ENCODE measurements at places on chromosomes 1 and 21. TPM values are rescaled to one million over a fixed set of nuclear protein-coding genes. Genes with fewer than 3 reads are reported as not detected.

GRCh38 chr1:52190500-52191252, 48.8 kb downstream of the ZFYVE9 start:
- no peak overlapping the region for H3K27ac ChIP-seq
- no peak overlapping the region for H3K4me3 ChIP-seq
- no peak for DNase-seq
- no peaks in the 10 kb centered on the region for H3K36me3 ChIP-seq
- H3K4me1 ChIP-seq = peaks cover 32% of the 10 kb centered on the region

GRCh38 chr1:32538887-32539583, at the start of gene ZBTB8A:
TSS of gene ZBTB8A (plus strand) at chr1:32539427. CDS start at chr1:32592932, 53,505 bp downstream.
- H3K36me3 ChIP-seq = no peaks in the 10 kb centered on the region
- peak within 1 kb of the TSS; percentile 70 for H3K4me3 ChIP-seq
- H3K4me1 ChIP-seq = peaks cover 17% of the 10 kb centered on the region
- peak; percentile 76 for DNase-seq
- H3K27ac ChIP-seq = peak within 1 kb of the TSS; percentile 84

DNA sequence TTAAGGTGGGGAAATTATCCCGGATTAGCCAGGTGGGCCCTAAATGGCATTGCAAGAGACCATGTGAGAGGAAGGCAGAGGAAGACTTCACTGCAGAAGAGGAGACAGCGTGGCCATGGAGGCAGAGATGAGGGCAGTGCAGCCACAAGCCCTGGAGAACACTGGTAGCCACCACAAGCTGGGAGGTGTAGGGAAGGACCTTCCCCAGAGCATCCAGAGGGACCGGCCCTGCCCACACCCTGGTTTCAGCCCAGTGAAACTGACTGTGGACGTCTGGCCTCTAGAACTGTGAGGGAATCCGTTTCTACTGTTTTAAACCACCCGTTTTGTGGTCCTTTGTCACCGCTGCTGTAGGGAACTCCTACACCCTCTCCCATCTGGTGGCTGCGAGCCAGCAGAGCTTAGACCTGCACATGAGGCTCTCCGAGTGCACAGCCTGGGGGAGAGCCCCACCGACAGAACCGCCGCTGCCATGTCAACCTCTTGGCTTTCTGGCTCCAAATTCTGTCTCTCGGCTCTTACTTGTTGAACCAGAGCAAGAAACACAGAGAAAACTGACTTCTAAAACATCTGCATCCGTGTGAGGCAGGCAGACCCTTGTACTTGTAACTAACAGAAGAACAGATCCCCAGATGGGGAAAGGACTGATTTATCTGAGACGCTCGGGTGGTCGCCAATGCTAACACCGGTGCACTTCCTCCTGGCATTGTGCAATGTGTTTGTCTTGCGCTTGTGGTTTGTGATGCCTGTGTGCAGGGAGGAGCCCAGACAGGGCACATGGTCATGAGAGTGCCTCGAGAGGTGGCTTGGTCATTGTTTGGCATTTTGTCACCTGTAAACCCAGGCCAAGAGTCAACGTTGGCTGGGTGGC, 90.8 kb upstream of the TMPRSS2 start:
- no peaks in the 10 kb centered on the region for H3K36me3 ChIP-seq
- DNase-seq = no peak
- peaks cover under 1% of the 10 kb centered on the region for H3K27me3 ChIP-seq
- H3K4me1 ChIP-seq = no peaks in the 10 kb centered on the region

DNA sequence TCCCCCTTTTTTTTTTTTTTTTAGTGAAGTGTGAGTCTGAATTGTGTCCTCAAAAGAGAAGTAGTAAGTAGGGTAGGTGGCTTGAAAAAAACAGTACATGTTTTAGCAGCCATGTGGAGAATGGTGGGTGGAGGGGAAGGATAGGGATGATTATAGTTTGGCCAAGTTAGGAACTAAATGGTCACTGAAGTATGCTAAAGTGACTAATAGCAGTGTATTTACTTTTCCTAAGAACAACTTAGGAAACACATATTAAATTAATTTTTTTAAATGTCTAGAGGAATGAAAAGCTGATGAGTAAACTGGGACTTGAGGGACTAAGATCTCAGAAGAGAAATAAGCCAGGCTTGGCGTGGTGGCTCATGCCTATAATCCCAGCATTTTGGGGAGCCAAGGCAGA, 55.5 kb downstream of the PLA2G4A start:
- no peaks in the 10 kb centered on the region for H3K36me3 ChIP-seq
- DNase-seq = no peak
- no peak overlapping the region for H3K4me3 ChIP-seq
- peaks cover 39% of the 10 kb centered on the region for H3K4me1 ChIP-seq
- H3K27ac ChIP-seq = no peak overlapping the region

ST6GALNAC5 gene
- total RNA-seq = 6.4 TPM

VAV3 gene
- total RNA-seq = 3.5 TPM

C8A gene
- not detected for total RNA-seq

PRR9 gene
- not detected for total RNA-seq

L1TD1 gene
- under 0.01 TPM for total RNA-seq

WNT3A gene
- total RNA-seq = not detected

PLA2G2C gene
- total RNA-seq = 0.82 TPM

FAM177B gene
- 0.36 TPM for total RNA-seq
